ENCODE measurements at places on chromosomes 1 and 21.

GRCh38 chr1:119000371-119001180, 12.4 kb upstream of the TBX15 start:
- DNase-seq = no peak

DNA sequence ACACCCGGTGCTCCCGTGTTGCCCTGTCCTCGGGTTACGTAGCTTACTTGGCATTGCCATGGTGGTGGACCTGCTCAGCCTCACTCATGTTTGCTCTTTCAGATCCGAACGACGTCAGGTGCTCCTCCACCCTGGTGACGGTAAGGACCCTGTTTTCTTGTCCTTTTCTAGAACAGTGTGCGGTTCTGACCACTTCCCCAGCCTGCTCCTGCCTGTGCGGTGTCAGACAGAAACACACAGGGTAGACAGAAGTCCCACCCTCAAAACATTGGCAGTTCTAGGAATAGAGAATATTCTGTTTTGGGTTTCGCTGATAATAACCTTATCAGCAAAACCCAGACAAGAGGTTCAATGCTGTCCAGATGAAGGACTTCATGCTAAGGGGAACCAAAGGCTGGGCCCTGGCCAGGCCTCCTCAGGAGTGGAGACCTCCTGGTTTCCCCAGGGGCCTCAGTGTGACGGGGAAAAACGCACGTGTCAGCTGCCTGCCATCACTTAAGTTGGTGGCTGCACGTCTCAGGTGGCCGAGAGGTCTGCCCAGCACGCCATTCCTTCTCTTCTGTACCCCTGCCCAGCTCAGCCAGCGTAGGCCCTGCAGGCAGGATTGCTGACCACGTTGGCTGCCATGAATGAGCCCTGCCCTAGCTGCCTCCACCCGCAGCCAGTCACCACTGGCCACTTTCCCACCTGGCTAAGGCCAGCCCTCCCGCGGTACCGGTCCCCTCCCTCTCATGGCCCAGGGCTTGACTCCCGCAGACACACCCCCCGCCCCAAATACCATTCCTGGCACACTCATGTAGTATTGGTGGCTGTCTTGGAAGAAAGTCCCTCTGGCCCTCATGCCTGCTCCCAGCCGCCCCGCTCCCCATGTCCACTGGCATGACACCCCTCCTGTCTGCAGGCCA, 33.6 kb downstream of the SLC37A1 start:
- no peak for DNase-seq

DNA sequence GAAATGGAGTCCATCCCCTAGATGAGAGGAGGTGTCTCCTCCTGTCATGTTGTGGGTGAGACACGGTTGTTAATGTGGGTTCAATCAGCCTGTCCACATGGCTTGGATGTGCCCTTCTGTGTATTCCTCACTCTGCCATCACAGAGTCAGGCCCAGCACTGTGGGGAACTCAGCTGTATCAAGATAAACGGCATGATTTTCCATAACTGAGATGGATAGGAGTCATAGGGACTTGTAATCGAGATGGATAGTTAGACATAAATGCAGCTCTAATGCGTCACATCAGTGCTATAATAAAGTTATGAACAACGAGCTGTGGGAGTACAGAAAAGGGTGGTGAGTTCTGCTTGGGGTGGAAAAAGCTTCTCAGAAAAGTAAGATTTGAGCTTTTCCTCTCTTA, 152.9 kb downstream of the RWDD3 start:
- DNase-seq = no peak

DNA sequence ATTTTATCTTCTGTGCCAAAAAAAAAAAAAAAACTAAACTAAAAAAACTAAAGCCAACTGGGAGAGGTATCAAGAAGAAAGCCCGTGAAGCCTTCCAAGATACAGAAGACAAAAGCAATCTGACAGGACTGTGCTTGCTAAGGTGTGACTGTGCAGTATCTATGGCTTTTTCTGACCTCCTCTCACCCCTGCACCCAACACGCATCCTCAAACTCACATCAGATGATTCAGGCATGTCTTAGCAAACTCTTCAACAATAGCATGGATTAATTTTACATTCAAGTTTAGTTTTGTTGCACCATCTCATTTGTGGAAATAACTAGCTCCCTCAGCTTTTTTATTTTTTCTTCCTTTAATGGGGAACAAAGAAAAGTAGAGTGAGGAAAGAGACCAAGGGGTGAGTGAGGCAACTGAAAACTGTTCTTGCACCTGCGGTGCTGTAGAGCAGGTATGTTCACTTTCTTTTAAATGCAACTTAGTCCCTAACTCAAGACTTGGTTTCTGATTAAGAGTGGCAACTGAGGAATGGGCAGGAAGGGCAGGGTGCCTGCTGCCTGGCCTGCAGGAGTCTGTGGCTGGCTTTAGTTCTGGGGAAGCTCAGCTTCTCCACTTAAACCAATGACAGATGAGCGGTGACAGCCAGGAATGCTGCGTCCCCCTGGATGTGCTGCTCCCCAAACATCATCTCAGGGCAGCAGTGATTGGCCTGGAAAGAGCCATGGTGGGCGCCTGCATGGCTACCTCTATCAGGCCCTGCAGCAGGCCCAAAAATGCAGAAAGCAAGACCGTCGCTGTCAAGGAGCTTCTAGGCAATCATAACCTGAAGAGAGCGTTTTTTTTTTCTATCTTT, 71.3 kb upstream of the LRRC8B start:
- no peak for DNase-seq

DNA sequence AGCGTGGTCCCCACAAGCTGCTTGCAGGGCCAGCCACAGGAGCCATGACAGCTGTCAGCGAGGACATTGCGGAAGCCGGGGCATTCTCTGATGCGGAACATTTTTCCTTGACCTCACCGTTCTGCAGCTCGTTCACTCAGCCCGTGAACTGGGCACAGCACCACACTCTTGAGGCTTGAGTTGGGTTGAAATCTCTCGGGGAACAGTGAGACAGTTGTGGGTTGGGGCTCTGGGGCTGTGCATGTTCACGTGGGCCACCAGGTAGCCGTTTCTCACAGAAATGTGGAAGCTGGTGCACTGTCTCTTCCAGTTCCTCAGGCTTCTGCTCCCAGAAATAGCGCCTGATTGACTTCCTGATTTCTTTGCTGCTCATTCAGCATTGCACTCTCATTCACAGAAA, 69.8 kb downstream of the SPSB1 start:
- no peak for DNase-seq

DNA sequence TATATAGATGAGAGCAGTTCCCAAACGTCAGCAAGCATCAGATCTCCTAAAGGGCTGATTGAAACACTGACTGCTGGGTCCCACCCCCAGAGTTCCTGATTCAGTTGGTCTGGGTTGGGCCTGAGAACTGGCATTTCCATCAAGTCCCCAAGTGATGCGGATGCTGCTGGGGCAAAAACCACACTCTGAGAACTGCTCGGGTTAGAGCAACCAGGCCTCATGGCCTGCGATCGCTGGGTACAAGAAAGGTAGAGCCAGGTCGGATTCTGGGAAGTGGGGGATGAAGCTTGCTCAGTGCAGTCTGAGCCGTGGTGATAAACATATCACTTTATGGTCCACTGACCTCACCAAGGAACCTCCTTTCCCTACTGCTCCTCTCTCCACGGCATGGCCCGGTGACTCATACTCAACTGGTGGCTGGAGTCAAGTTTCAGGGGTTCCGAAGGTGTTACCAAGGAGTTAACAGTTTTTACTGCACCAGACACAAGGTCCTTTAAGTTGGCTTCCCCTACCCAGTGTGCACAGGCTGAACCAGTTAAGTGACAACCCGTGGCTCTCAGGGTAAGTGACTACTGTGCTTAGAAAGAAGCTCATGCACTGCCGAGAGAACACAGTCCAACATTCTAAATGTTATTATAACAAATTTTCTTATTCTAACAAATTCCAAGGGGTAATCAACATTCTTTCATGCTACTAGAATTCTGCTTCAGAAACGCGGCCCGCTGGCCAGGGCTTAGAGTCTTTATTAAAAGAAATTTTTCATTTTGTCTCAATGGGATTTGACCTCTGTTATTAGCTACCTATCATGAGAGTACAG, 153.5 kb downstream of the TGFBR3 start:
- peak; percentile 45 for DNase-seq

- DNase-seq = no peak
Measured at GRCh38 chr21:15560383-15561056, 169.3 kb upstream of the USP25 start.

GRCh38 chr1:155548706-155549105, 13.9 kb downstream of the ASH1L start:
- no peak for DNase-seq

DNA sequence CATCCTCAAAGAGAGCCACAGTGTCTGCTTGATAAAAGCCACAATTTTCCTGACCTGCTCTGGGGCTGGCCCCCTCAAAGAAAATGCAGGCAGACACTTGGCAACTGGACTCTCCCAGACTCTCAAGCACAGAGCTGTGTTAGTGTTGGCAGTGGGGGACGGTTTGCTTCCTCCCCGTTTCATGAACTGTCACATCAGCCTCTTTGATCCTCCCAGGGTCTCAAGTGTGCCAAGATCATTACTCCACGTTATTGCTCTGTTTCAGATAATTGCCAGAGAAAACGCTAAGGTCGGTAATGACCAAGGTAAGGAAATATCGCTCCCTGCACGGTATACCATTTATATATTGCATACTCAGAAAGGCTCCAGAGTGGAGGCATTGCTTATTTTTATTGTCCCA, 138.8 kb downstream of the NTMT2 start:
- no peak for DNase-seq

DNA sequence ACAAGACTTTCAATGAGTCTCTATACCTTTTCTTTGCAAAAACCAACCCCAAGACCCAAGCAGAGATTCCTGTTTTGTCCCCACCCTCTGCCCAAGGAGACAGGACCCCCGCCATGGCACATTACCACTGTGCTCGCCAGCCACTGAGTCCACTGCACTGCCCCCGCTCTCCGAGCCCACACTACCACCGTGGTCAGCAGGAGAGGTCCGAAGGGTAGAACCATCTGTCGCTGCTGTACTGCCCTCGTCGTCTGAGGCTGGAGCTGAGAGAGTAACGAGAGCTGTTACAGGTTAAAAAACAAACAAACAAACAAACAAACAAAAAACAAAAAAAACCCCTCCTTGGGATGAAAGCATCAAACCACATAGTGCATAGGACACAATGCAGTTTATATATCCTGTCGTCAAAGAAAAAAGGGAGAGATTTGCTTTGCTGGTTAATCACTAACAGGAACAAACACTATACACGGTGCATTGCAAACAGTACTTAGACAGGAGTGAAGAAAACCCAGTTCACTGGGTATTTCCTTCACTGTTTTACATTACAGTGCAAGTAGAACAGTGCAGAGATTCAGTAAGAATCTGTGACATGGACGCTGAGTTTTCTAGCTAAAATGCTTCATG, 71.0 kb downstream of the UBR4 start:
- DNase-seq = no peak

DNA sequence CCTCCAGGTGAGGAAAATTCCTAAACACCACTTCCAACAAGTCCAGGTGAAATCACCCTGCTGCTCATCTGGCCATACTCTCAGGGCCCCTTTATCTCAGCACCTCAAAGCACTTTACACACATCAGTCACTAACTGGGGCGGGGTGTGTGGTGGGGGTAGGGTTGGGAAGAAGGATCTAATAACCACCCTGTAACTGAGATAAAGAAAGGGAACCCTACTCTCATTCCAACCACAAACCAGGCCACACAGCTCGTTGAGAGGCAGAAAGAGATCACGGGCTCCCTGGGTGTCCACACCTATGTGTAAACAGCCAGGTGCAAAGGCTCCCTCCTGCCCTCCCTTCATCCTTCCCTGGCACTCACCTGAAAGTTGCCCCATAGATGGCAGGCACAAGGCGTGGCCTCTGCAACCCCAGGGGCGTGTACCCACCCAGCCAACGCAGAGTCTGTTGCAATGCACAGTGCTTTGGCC, 20.4 kb downstream of the GPR161 start:
- no peak for DNase-seq

- no peak for DNase-seq
Measured at GRCh38 chr1:119046429-119046784, 58.3 kb upstream of the TBX15 start.

GRCh38 chr21:44529011-44529421, 11.0 kb downstream of the KRTAP10-1 start:
- no peak for DNase-seq

GRCh38 chr1:181603735-181604410, 120.6 kb downstream of the CACNA1E start:
- DNase-seq = no peak

DNA sequence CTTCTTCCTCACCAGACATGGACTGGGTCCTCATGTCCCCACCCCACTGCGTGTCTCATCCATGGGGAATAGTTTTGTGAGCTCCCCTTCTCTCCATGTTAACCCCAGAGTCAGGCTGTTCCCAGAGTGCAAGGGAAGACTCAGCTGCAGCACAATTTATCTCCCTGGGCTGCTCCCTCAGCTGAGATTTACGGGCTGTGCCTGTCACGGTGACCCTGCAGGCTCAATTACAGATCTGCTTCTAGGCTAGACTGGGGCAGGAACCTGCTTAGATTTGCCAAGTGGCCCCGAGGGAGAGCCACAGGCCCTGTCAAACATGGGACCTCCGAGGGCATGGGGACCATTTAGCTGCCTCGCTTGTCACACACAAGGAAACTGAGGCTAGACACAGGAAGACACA, 37.8 kb downstream of the CDCP2 start:
- DNase-seq = no peak

- DNase-seq = peak; percentile 31
Measured at GRCh38 chr1:243267471-243267880, 11.6 kb downstream of the SDCCAG8 start.

DNA sequence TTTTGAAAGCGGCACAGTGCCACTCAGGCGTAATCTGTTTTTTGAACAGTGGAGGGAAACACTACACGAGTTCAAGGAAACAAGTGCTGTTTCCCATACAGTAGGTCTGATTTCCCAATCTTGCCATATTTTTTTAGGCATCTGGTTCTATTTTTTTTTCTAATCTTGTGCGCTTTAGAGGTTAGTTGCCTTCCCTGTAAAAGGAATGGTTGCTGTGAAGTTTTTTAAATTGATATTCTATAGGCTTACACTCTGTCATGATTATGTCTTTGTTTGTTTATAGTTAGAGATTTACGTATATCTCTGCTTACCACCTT, 1.2 kb downstream of the NASP start:
- no peak for DNase-seq

GRCh38 chr1:155070158-155070621, 6.7 kb downstream of the EFNA4 start:
- no peak for DNase-seq

- DNase-seq = no peak
Measured at GRCh38 chr1:3042481-3042880, 21.2 kb downstream of the ACTRT2 start.

- no peak for DNase-seq
Measured at GRCh38 chr21:46221664-46222435, 6.7 kb downstream of the LSS start.

- no peak for DNase-seq
Measured at GRCh38 chr1:247110627-247111258, 6.6 kb upstream of the ZNF669 start.
